ENCODE measurements at places on chromosomes 11 and 22.

GRCh38 chr11:35590412-35590811 is 27.8 kb upstream of the FJX1 start:
- DNase-seq, result no peak

DNA sequence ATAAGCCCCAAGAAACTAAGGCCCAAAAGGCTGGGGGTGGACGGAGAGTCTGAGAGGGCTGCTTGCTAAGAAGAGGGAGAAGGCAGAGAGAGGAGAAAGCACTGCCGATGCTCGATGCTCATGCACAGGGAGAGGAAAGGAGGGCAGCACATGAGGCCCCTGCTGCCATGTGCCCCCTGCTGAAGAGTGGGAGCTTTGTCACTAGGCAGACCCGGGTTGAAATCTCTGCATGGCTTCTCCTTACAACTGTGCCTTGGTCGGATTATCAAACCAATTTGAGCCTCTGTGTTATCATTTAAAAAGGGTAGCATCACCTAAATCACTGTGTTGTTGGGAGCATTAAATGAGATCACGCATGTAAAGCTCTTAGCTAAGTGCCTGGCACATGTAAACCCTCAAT is 330.5 kb downstream of the NXPE2 start:
- DNase-seq, result no peak

GRCh38 chr11:61828629-61829407 is 718 bp downstream of the FADS2 start:
- DNase-seq, result peak; percentile 45

GRCh38 chr11:520428-521176 is 13.6 kb upstream of the RNH1 start:
- DNase-seq, result peak; percentile 46

DNA sequence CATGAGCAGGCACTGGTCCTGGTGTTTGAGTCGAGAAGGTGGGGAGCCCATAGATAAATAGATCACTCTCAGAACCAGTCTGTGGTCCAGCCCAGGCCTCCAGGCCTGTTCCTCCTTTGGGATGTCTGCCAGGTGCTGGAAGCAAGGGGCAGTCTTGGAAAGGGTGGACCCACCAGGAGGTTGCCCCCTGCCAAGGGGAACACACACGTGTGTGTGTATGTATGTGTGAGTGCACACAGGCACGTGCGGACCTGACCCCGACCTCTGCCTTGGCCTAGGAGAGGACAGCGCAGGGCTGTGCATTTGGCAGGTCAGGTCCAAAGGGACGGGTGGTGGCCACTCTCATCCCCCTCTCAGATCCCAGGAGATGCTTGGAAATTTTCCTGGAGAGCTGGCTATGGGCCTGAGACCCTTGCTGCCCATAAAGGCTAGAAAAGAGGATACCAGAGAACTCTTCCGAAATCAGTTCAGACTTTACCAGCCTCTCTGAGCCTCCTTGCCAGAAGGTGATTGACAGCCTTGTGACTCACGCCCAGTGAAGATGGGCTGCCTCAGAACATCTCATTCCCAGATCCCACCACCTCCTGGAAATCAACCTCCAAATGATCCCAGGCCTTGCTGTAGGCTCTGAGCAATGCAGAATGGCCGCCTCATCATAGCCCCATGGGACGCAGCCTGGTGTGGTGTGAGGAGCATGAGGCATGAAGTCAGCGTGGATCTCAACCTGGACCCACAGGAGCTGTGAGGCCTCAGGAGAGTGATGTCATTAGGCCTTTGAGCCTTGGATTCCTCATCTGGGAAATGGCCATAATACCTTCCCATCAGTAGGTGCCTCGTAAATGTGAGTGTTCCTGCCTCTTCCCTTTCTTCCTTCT is 24.0 kb upstream of the CREB3L1 start:
- no peak for DNase-seq

DNA sequence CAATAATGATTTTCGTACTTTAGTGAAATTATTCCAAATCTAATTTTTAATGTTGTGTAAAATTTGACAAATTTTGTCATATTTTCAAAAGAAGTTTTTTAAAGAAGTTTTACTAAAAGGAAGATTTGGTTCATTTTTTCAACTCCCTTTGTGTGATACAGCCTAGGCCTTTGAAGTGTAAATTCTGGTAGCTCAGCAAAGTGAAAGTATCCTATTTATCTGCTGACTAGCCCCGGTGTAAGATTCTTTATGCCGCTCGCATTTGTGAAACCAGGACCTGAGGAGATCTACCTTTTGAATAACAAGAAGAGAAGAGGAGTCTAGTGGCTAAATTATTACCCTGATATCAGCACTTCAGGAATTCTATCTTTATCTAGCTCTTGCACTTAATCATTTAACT is 177.4 kb downstream of the JRKL start:
- no peak for DNase-seq

- DNase-seq, result no peak
Measured at GRCh38 chr11:129041611-129042018, 98.9 kb upstream of the TP53AIP1 start.

GRCh38 chr11:123413636-123414035 is 16.4 kb upstream of the GRAMD1B start:
- peak; percentile 43 for DNase-seq

GRCh38 chr11:125165843-125166763 is 1.6 kb downstream of the PKNOX2 start:
- DNase-seq, result peak; percentile 51

- DNase-seq, result peak; percentile 7
Measured at GRCh38 chr22:44386386-44387035, 73.8 kb upstream of the SHISAL1 start.

- DNase-seq, result no peak
Measured at GRCh38 chr11:10588904-10589303, 20.4 kb upstream of the LYVE1 start.

- no peak for DNase-seq
Measured at GRCh38 chr11:15006139-15006759, 34.1 kb upstream of the CALCA start.

- no peak for DNase-seq
Measured at GRCh38 chr11:74806267-74806666, 57.6 kb downstream of the RNF169 start.

DNA sequence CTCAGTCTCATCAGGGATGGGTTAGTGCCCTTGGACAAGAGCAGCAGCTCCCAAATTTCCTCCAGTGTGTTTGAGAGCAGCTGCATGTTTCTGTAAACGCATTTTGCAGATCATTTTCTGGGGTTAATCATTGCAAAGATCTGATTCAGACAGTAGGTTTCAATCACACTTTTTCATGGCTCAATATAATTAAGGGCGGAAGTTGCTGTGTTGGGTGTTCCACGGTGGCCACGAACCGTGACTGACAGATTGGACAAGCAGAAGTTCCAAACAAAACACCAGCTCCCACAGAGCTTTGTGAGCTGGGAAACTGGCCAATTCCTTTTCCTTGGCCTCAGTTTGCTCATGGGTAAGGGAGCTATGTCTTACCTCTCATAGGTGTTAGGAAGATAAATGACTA is 8.4 kb upstream of the RASSF10 start:
- DNase-seq, result no peak

DNA sequence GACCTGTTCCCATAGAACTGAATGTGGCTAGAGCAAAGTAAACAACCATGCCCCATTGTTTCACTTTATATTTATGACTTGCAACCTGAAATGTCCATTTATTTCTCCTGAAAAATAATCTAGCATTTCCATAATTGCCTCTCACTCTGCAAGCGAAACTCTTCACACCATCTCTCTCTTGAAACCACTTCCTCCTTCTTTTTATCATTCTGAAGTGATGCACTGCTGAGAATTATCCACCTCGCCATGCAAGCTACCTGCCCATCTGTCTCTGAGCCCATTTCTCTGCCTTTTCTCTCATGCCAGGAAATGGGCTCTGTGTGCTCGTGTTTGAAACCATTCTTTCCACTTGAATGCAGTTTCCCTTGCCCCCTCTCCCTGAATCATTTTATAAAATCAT is 13.5 kb downstream of the MRGPRX3 start:
- no peak for DNase-seq

GRCh38 chr11:96339706-96340554 is 3.1 kb downstream of the MAML2 start:
- no peak for DNase-seq

DNA sequence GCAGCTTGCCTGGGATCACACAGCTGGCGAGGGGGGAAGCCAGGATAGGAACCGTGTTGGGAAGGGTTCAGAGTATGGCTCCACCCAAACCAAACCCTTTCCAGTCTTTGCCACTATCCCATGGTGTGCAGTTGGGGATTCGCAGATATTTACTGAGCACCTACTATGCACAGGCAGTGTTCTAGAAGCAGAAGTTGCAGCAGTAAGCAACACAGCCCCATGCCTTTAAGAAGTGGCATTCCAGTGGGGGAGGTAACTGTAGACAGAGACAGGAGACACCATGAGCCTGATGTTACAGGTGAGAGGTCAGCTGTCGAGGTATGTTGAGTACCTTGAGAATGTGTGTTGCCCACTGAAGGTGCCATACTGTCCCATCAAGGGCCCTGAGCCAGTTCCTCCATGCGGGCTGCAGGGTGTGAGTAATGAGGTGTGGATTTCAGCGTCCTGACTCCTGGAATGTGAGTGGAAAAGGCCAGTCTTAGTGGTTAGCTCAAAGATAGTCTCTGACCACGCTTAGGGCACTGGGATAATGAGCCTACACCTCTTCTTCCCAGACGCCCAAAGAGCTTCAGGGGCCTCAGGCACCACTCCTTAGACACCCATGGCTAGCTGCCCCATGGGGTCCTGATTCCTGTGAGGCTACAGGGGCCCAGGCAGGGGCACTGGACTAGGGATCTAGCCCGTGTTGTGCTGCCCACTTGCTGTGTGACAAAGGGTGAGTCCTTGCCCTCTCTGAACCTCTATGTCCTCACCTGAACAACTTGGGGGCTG is 71.8 kb upstream of the TP53I11 start:
- no peak for DNase-seq

DNA sequence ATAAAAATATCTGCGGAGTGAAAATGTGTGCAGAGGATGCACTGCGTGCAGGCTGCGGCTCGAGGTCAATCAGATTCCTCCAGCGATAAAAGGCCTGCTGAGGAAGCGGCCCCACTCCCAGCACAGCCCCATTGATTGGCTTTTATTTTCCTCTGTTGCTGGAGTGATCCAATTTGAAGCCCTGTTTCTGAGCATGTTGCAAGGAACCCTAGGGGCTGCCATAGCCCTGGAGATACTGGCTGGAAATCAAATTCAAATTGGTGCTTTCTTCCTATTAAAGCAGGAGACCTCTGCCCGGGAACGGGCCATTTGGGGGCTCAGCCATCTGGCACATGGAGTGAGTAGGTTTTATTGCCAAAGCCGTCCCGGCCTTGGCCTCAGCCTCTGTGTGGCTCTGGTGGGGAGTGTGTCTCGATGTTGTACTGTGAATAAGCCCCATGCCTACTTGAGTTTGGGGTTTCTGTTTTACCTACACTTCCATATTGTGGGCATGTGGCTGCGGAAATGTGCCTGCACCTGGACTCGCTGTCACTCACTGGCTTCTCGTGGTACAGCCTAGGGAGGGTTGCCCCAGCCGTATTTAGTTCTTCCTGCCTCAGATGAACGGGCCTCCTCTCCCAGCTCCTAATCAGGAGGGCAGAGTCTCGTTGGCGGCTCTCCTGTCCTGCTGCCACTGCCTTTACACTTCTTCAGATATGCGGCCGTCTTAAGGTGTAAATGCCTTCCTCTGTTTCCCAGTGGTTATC is 25.6 kb downstream of the PARVB start:
- peak; percentile 81 for DNase-seq

DNA sequence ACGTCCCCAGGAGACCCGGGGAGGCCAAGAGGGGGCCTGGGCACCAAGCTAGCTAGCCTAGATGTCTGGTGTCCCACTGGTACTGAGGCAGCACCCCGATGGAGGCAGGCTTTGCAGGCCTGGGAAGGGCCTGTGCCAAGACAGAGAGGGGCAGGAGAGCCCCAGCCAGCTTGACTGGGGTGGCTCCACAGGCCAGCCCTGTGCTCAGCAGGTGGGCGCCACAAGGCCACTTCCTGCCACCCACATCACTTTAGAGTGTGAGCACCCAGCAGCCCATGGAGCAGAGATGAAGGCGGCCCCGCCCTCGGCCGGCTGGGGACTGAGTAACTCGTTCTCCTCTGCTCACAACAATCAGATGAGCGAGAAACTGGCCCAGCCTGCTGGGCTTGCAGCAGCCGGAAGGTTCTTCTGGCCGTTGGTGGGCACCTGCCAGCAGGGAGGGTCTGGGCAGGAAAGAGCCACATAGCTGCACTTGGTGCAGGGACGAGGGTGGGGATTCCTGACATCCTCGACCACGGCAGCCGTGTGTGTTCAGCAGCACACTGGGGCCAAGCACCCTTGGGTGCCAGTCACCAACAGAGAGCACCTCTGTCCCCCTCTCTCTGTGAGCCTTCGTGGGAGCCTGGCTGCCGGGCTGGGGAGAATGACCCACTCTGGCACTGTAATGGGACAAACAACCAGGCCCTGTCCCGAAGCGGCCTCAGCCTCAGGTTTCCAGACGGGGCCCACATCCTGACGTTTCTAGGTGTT is 7.6 kb downstream of the OSBPL5 start:
- DNase-seq, result peak; percentile 33

GRCh38 chr11:99422581-99423427 is 402.1 kb downstream of the CNTN5 start:
- no peak for DNase-seq

DNA sequence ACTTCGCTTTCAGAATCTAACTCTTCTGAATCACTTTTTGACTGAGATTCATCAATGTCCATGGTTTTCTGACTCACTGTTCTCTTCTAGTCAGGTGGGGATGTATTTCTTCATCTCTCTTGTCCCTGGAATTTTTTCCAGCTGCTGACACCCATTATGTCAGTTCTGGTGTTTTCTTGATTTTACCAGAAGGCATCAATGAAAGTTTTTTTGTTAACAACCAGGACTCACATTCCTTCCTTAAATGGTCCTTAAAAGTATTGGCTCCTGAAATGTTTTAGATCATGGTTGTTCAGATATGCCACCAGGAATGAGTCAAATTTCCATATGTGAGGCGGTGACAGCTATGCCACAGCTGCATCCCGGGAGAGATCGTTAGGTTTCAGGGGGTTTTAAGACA is 12.9 kb downstream of the MICAL2 start:
- no peak for DNase-seq

DNA sequence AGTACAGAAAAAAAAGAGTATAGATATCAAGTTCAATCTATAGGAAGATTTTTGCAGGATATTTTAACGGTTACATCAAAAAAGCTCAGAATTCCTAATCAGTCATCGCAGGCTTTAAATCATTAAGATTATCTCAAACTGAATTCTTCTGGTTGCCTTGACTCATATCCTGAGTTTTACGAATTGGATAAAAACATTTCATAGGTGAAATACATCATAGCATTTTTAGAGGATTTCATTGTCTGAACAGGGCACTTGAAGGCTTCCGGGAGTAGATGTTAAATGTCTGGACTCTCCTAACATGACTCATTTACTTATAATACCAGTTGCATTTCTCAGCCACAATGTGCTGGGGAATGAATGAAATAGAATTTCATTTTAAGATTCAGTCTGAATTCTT is 2216.6 kb upstream of the RAG2 start:
- no peak for DNase-seq

- no peak for DNase-seq
Measured at GRCh38 chr11:111633248-111633647, 31.0 kb downstream of the SIK2 start.

GRCh38 chr22:22446517-22446916 is 62.0 kb downstream of the ZNF280B start:
- DNase-seq, result no peak

GRCh38 chr11:128039140-128040021 is 548.0 kb downstream of the ETS1 start:
- DNase-seq, result no peak

Data from ovary (tissue), 10 donors.